Stimulated activated CD4-positive, alpha-beta T cell treated with anti-CD3 and anti-CD28 coated beads, TNF-alpha, amount 100 ng/mL, for 48 hours (primary cell): ENCODE measurements at places on chromosomes 1 and 21.
A peak's percentile ranks its signal among the peaks of the same experiment; 100 is the strongest.

- DNase-seq = no peak
Observed at GRCh38 chr1:74504933-74505512, 7.4 kb downstream of the LRRC53 start.

GRCh38 chr1:212415107-212415841, 588 bp upstream of the PACC1 start:
- no peak for DNase-seq

DNA sequence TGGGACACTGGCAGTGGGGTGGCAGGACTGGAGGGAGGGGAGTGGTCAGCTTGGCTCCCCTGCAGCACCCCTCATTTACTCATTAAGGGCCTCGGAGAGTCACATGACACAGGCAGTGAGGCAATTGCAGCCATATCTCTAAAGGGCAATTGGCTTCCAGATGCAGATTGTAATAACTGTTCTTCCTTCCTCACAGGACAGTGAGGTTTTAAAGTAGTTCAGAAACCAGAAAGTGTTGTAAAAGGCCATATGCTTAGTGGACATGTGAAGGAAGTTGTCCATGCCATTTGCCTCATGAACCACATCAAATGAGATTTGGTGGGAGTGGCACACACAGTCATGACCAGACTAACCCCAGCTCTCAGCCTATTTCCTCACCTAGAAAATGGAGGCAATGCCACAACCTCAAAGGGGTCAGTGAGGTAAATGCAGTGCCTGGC, 11.1 kb downstream of the MTX1 start:
- no peak for DNase-seq

- no peak for DNase-seq
Observed at GRCh38 chr1:50109647-50110075, 941 bp downstream of the ELAVL4 start.

DNA sequence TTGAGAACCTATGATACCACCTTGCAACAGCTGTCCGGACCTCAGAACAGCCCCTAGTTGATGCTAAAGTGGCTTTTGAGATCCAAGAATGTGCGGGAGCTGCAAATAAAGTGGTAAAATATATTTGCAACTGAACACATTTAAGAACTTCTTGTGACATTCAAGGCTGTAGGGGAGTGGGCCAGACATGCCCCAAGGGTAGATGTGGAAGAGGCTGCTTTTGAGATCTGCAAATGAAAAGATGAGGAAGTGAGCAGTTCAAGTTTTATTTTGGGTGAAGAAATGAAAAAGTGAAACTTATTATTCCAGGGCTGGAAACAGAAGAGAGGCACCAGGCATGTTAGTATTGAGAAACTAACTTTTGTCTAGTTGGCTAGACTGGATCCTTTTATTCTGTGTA, 359.5 kb upstream of the PLXNA2 start:
- DNase-seq = no peak

DNA sequence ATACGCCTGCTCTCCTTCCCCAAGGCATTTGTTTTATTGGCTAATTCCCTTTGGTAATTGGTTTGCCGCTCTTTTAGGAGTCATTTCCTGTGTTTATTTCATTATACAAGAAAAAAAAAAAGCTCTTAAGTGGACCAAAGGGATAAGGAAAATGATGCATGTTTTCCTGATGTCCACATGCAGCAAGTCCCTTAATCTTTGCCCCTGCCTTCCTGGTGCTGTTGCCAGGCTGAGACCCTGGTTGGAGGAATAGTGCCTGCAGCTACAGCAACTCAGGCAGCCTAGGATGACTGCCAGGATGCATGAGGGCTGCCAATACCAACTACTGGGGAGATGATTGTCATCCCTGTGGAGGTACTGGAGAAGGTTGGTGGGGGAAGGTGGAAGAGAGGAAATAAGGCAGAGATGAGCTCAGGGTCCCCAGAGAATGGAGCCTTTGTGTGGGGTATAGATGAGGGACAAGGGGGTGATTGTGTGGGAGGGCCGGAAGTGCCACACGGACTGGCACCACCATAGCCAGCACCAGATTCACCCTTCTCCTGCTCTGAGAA, 6.1 kb upstream of the GATAD2B start:
- DNase-seq = no peak

DNA sequence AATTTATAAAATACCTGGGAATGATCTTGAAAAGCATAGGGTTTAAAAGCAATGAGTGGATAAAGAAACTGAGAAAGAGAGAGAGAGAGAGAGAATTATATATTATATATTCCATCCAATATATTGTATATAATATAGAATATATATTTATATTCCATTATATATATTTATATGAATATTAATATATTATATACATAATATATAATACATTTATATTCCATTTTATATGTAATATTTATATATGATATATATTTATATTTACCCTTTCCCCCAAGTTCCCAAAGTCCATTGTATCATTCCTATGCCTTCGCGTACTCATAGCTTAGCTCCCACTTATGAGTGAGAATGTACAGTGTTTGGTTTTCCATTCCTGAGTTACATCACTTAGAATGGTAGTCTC, 69.9 kb upstream of the SLC35F3 start:
- no peak for DNase-seq

GRCh38 chr1:69914976-69915765, 290.2 kb downstream of the LRRC40 start:
- DNase-seq = no peak

GRCh38 chr1:168005529-168005928, 68.7 kb upstream of the MPC2 start:
- no peak for DNase-seq

GRCh38 chr1:8858888-8859706, 19.4 kb downstream of the ENO1 start:
- DNase-seq = no peak

DNA sequence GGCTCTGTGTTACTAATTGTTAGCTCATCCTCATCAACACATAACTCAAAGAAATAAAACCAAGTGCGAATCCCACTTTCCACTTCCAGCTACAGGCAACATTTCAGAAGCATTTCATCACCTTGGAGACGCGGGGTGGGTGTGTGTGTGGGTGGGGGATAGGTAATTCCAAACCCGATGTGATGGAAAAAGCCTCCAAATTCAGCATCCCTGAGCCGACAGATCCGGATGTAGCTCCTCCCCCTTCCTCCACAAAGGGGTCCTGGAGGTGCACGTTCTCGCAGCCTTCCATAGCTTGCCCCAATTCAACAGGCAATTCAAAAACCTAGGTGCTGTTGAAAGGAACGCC, 486 bp downstream of the HSPA13 start:
- DNase-seq = peak; percentile 8

- no peak for DNase-seq
Observed at GRCh38 chr1:28927266-28927647, 12.9 kb downstream of the EPB41 start.

DNA sequence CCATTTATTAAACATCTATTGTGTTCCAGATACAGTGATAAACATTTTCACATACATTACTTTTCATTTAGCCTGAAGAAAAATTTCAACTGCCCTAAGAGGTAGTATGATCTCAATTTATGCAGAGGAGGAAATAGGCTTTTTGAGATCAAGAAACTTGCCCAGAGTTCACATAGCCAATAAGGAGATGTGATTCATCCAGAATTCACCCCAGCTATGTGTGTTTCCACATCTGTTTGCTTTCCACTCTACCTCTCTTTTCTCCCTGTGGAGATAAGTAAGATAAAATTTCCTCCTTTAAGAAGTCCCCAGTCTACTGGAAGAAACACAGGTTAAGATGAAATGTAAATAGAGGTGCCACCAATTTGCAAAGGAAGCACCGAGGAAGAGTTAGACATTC, 199.7 kb upstream of the C8B start:
- no peak for DNase-seq

DNA sequence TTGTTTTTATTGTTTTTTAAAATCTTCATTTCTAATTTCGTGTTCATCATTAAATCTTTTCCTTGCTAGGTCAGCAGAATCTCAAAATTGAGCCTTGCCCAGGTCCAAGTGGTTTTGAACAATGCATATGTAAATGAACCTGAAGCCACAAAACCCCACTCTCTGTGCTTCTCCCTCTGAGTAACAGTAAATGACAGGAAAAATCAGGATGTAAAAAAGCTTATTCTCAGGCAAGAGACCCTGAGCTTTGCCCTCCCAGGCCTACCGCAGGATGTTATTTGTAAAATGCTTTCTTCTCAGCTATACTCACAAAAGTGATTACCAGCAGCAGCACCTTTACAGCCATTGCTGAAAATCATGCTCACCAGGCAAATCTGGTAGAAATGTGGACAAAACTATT, 47.6 kb downstream of the TYW3 start:
- DNase-seq = no peak

GRCh38 chr1:150420560-150421265, 56.8 kb downstream of the RPRD2 start:
- no peak for DNase-seq

GRCh38 chr1:232627171-232627570, 2.8 kb downstream of the SIPA1L2 start:
- DNase-seq = no peak

DNA sequence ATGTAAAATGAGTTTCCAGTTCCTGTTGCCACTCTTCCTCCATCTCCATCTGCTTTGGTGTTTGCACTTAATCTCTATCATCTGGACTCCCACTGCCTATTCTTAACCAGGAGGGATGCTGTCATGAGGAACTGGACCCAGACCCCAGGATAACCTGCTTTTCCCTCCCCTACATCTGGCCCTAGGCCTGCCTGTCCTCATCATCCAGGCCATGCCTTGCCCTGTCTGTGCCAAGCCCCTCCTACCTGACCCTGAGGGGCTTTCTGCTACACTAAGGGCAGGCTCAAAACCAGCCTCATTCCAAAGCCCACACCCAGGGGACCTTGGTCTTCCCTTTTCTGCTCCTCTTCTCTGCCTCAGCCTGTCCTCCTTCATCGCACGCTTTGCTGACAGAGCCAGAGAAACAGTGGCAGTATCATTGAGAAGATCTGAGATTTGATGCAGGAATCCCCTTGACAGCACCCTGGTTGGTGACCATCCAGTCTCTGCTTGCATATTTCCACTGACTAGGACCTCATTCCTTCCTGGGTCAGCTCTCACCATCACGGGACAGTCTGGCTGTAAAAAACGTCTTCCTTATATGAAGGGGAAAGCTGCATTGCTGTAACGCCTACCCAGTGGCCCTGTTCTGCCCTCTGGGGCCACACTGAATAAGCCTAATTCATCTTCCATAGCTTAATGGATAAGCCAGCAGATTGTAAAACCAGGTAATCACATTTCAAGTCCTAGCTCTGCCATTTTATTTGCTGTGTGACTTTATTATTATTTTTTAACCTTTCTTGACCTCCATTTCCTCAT, 38.8 kb downstream of the PLXNA2 start:
- DNase-seq = no peak

- no peak for DNase-seq
Observed at GRCh38 chr1:116496380-116496779, 74.4 kb downstream of the CD58 start.

DNA sequence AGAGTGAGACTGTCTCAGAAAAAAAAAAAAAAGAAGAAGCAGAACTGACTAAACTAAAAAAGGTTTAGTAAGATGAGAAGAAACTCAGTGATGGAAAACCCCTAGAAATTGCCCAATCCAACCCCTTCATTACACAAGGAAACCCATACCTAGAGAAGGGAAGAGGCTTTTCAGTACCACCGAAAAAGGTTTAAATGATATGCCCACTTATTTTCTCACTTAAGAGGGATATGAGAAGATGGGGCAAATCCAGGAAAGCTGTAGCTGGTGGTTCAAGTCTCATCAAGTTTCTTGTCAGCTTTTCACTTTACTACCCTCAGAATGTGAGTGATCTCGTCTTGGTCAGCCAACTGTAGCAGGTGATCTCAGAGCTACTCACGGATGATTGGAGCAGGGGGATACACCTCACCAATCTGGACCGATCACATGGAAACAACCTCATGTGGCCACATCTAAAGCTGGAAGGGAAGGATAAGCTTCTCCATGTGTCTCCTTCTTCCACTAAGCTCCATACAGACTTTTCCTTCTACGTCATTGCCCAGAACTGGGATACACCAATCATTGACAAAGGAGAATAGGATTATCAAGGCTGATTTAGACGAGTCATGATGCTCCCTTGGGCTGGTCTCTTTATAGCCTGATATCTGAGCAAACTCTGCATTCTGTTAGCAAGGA, 126.7 kb upstream of the POU3F1 start:
- no peak for DNase-seq
